ENCODE measurements at places on chromosomes 5 and 9.
A peak's percentile ranks its signal among the peaks of the same experiment; 100 is the strongest.

DNA sequence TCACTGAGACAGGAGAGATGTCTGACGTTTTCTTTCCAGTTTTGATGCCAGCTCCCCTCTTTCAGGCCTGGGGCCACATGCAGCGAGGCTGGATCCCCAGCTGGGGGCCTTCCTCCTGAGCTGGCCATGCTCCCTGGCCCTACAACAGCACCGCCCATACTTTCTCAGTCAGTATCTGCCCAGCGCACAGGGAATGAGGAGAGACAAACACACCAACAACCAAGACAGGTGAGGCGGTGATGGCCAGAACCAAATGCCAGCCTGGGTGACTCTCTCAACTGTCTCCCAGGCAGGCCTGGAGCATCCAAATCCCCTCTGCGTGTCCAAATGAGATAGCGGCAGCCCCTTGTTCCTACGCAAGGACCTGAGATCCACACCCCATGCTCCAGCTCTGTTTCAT is 109.6 kb downstream of the ROR2 start:
- DNase-seq = no peak

DNA sequence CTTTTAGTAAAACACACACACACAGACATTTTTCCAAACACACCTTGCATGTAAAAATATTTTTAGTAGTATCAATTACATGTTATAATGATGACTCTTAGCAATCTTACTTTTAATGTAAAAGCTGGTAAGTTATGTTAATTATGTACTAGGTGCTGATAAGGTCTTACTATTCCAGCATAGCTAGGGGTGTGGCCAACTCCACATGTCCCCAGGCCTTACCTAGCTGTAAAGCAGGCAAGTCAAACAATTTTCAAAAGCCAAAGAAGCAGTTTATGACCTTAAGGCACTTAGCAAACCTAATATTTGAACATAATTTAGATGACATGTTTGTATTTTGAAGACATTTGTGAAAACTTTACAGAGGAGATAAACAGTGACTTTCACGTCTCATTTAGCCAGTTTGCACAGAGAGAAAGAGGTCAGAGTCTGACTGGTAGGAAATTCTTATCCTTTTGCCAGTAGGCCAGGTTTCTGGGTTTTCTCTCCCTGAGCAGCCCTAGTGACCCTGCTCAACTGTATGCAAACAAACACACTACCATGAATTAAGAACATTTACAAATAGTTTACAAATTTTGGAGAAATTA is 26.5 kb upstream of the GPX3 start:
- no peak for DNase-seq

- peak; percentile 7 for DNase-seq
These were observed 33.5 kb upstream of the APC start for GRCh38 chr5:112703866-112704820.

DNA sequence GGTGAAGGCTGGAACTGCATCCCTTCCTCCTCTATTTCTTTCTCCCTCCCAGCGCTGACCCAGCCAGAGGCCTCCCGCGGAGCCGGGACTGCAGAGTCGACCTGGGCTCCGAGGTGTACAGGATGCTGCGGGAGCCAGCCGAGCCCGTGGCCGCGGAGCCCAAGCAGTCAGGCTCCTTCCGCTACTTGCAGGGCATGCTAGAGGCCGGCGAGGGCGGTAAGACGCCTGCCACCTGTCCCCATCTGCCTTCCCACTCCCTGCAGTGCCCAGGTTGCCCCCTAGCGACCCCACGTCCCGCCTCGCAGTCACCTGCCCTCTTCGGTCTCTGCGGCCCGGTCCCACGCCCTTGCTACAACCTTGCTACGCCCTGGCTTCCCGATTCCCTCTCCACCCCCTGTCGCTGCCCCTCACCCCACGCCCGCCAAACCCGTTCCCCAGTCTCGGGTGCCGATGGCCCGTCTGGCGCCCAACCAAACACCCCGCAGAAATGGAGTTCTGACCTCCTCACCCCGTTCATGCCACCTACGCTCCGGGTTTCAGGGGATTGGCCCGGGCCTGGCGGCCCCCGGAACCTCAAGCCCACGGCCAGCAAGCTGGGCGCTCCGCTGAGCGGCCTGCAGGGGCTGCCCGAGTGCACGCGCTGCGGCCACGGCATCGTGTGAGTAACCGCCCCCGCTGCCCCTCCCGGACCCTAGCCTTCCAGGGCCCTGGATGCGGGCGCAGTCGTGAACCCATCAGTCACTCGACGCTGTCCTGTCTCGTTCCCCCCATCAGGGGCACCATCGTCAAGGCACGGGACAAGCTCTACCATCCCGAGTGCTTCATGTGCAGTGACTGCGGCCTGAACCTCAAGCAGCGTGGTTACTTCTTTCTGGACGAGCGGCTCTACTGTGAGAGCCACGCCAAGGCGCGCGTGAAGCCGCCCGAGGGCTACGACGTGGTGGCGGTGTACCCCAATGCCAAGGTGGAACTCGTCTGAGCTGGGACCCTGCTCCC is 14.1 kb downstream of the PDLIM4 start:
- DNase-seq = no peak

DNA sequence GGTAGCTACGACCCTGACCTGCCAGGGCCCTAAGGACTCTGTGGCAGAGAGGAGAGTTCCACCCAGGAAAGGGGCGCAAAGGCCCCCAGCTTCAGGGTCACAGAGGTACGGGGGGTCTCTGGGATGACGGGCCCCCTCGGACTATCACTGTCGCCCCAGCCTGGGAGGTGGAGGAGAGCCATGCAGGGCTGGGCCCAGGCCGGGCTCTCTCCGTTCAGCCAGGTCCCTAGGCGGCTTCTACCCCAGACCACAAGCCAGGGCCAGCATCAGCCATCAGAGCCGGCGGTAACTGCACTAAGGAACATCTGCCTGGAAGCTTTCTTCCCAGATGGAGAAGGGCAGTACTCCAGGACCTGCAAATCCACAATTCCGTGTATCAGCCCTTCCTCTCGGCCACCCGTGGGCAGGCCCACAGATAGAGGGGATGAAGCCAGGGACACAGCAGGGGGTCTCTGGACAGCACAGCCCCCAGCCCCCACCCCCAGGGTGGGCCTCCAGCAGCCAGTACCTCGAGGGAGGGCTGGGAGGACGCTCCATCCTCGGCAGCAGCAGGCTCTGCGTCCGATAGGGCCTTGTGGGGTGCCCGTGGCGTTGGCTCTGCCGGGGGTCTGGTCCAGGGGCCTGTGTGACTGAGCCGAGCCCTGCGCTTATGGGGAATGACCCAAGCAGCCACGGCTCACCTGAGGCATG is 38.4 kb downstream of the NACC2 start:
- no peak for DNase-seq

GRCh38 chr9:93059715-93060578 is 1.4 kb downstream of the SUSD3 start:
- DNase-seq = no peak

GRCh38 chr5:181198905-181199519 is 6.0 kb downstream of the TRIM7 start:
- DNase-seq = no peak

- DNase-seq = no peak
These were observed 98.0 kb downstream of the SLC25A46 start for GRCh38 chr5:110836851-110837250.

GRCh38 chr5:58462623-58463230 is 2.8 kb upstream of the PLK2 start:
- DNase-seq = peak; percentile 34

GRCh38 chr9:126635661-126636439 is 22.1 kb downstream of the LMX1B start:
- DNase-seq = no peak

GRCh38 chr5:113095831-113096230 is 119.2 kb downstream of the DCP2 start:
- no peak for DNase-seq

- no peak for DNase-seq
These were observed 22.0 kb upstream of the ANKRD34B start for GRCh38 chr5:80592105-80592504.

DNA sequence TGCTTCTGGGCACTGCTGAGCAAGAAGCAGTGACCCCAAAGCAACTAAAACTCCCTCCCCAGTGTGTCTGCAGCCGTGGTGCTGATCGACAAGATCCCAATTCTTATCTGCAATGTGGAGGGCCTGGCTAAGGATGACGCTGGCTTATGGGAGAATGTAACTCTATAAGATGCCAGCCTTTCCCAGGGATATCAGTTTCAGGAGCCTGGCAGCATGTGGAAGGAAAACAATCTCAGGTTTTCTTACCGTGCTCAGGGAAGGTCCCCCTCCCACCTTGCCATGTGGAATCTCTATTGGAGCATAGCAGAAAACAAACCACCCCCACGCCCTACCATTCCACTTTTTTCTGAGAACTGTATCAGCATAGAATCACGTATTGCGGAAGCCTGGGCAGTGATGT is 87.7 kb upstream of the PTPN3 start:
- no peak for DNase-seq

DNA sequence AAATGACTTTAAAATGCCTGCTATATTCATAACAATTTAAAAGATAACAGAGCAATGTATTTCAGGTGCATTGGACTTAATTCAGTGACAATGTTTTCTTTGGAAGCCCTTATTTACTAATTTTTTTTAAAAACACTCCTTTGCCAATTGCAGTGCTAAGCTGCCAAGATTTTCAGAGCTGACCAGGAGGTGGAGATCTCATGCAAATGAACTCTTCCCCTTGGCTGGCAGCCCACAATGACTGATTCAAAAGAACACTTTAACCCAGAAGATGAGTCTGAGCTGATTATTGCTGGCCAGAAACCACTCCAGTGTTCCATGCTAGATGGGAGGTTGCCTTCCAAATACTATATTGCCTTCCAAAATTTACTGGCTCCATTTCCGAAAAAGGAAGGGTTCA is 128.3 kb upstream of the CCNH start:
- no peak for DNase-seq

DNA sequence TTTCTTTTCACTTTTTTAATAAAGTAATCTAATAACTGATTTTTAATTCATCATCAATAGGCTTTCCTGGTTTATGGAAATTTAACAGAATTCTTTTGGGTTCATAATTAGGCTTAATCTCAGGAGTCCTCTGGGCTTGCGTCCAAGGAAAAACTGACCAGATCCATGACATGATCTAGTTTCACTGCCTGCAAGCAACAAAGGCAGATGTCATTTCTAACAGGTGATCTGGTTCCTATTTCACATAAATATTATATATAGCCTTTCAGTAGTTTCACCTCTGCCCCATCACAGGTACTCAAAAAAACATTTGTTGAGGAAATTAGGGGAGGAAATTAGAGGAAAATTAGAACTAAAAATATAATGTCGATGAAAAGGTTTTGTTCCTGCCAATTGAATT is 126.4 kb downstream of the FBXL17 start:
- DNase-seq = no peak

DNA sequence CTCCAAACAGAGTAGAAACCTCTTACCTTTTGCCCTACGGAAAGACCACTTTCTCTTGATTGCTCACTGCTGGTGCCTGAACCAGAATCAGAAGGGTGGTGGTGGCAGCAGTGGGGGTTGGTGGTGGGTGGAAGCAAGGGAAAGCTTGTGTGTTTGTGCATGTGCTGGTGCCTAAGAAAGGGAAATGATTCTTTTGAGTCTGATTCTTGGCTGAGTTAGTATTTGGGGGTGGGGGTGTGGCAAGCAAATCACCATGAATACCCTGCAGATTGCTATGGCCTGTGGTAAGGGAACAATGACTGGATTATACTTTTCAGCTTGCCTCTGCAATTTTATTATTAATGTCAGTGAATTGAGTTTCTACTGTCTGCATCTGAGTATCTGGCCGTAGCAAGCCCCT is 106.6 kb downstream of the ARHGAP26 start:
- DNase-seq = no peak

GRCh38 chr9:120343416-120343815 is 236.6 kb downstream of the CDK5RAP2 start:
- no peak for DNase-seq

- no peak for DNase-seq
These were observed 128.7 kb downstream of the NIPBL start for GRCh38 chr5:37005252-37005651.

- DNase-seq = no peak
These were observed 210.2 kb downstream of the HSPA4 start for GRCh38 chr5:133261993-133262392.

GRCh38 chr5:137665678-137666460 is 70.0 kb downstream of the KLHL3 start:
- DNase-seq = no peak

- no peak for DNase-seq
These were observed 82.0 kb upstream of the ITGA1 start for GRCh38 chr5:52705720-52706119.

- DNase-seq = no peak
These were observed 118.7 kb upstream of the SLCO6A1 start for GRCh38 chr5:102617191-102618187.

DNA sequence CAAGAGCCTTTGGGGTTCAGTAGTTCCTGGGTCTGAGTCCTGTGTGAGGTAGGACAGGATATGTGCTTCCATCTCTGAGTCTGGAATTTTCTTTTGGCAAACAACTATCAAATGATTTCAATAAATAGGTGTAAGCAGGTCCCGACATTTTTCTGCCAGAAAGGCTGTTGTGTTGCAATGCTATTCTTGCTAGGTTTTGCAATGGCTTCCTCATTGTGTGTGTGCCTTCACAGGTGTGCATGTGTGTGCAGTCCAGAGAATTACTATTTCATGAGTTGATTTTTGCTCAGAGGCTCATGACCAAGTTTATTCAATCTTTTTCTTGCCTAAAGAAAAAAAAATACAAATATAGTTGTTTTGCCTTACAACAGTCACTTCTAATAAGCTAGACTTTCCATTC is 64.5 kb upstream of the FRRS1L start:
- DNase-seq = no peak

GRCh38 chr9:104795082-104795481 is 31.2 kb downstream of the NIPSNAP3B start:
- DNase-seq = no peak

DNA sequence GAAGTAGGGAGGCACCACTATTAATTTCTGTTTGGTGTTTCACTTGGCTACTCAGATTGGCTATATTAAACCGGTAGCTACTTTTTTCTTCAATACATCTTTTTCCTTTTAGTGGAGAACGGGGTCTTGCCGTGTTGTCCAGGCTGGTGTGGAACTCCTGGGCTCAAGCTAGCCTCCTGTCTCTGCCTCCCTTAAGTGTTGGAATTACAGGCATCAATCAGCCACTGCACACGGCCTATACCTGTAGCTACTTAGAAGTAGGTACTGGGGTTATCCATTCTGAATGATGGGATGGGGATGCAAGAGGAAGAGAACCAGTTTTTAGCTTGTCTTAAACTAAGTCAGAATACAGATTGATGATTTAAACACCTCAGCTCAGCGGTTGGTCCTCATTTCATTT is 1.7 kb downstream of the UBE2D2 start:
- no peak for DNase-seq

DNA sequence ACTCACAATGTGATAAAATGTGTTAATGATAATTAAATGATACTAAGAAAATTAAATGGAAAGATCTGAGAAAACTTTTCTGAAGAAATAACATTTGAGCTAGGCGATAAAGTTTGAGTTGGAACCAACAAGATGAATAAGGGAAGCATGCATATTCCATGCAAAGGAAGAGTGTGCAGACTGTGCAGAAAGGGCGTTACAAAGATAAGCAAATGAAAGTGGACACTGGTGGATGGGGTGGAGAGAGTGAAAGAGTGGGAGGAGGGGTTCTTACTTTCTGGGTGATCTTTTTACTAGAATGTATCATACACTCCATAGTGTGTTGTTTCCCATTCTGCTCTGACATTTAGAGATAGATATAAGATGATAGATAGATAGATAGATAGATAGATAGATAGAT is 138.7 kb downstream of the HTR1A start:
- no peak for DNase-seq
